Amniotic epithelial cell (primary cell): ENCODE measurements at places on chromosomes 3 and 15.
A peak's percentile ranks its signal among the peaks of the same experiment; 100 is the strongest.

GRCh38 chr15:80669663-80670273, 25.3 kb upstream of the ABHD17C start:
- DNase-seq: peak; percentile 39

GRCh38 chr3:148958696-148959095, 32.6 kb upstream of the GYG1 start:
- peak; percentile 34 for DNase-seq

DNA sequence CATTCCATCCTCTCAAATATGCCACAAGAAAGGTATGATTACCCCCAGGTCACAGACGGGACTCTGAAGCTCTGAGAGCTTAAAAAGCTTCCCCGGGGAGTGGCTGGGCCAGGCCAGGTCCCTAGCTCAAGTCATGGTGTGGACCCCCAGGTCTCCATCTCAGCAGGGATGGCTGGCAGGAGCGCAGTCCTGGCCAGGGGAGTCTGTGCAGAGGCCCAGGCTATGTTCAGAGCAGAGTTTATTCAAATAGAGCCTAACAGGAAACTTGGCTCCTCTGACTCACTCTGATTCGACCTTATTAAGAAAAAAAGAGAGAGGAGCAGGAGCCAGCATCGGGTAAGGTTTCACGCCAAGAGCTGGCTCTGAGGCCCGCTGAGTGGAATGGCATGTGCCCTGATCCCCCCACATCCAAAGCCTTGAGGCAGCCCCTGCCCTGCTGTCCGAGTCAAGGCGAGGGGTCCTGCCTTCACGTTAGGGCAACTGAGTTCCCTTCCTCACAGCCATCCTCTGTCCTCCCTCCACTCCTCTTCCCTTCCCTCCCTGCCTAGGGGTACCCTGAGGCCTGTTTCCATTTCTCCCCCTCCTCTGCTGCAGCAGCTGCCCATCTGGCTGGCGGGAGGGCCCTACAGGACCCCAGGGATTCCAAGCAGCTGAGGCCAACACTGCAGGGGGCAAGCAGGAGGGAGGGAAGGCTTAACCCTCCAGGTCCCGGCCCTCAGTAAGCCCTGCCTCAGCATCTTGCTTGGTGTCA, 1.9 kb upstream of the LOXL1 start:
- DNase-seq: peak; percentile 75

DNA sequence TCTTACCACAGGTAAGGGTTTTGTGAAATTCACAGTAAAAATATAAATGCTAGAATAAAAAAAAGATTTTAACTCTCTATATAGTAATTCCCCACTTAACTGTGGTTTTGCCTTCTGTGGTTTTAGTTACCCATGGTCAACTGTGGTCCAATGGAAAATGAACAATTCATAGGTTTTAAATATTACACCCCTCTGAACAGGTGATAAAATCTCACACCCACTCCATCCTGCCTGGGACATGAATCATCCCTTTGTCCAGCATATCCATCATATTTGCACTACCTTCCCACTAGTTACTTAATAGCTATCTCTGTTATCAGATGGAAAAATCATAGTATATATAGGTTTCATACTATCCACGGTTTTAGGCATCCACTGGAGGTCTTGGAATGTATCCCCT, 49.2 kb downstream of the HDGFL3 start:
- no peak for DNase-seq

DNA sequence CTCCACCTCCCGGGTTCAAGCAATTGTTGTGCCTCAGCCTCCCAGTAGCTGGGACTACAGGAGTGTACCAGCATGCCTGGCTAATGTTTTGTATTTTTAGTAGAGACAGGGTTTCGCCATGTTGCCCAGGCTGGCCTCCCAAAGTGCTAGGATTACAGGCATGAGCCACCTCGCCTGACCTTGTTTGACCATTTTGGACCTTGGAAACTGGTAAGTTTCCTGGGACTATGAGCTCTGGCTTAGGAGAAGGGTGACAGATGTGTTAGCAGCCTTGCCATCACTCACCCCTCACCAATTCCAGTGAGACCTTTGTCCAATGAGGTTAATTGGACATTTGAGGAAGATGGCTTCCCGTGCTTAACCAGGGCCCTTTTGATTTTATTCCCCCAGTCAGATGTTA, 19.9 kb downstream of the DNASE1L3 start:
- DNase-seq: no peak

DNA sequence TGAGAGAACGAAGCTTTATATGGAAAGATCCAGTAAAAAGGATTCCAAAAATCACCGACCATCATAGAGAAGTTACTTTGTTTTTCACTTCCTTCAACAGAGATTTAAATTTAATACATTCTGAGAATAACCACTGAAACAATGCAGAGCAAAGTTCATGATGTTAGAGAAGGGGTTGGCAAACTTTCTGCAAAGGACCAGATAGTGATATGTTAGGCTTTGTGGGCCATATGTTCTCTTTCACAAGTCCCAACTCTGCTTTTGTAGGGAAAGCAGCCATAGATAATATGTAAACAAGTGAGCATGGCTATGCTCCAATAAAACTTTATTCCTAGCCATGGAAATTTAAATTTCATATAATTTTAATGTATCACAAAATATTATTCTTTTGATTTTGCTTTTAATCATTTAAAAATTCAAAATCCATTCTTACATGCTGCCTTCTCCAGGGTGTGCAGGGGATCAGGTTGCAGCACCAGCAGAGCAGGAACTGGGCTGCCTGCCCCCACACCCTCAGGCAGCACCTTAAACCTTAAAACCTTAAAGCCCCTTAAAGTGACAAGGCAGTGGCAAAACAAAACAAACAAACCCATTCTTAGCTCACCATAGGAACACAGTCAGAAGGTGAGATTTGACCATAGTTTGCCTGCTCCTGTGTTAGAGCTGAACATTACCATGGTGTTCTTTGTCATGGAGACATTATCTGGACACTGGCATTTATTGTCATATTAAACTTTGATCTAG, 16.9 kb upstream of the IGSF10 start:
- no peak for DNase-seq

GRCh38 chr15:55791551-55792400, 48.8 kb upstream of the PRTG start:
- peak; percentile 88 for DNase-seq

GRCh38 chr3:69983546-69984265, 15.8 kb upstream of the SAMMSON start:
- no peak for DNase-seq

GRCh38 chr3:17125738-17126442, 241.1 kb downstream of the PLCL2 start:
- no peak for DNase-seq

DNA sequence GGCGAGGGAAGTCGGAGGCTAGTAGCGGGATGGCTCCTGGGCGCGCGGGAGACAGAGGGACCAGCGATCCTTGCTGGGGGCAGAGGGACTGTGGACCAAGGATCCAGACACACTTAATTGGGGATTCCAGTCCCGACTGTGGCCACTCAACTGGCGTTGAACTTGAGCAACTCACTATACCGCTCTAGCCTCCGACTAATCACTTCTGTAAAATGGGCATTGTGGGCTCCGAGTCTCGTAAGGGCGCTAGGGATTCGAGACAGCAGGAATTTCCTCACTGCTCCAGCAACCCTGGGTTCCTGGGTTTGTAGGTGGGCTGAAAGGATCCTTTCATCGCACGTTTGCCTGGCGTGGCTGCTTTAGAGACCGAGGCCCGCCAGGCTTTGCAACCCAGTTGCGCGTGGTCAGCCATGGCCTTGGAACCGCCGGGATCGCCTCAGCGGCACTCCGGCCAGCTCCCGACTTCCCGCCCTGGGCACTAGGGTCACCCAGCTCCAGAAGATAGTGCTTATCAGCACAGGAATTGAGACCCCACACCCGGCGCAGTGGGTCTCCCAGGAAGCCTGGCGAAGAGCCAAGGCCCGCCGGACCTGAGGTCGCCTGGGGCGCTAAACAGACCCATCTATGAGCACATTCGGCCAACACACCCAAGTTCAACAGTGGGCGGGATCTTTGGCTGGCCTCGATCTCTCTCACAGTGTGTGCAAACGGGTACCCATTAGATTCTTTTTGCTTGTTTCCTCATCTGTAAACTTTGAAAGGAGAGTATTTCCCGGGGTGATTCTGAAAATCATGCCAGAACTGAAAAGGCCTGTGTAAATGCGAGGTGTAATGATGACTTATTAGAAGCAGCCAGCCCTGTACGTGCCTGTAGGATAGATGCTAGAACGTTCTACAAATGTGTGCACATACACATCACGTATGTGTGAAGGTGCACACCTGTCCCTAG, 9.9 kb downstream of the FOXL2 start:
- DNase-seq: no peak

DNA sequence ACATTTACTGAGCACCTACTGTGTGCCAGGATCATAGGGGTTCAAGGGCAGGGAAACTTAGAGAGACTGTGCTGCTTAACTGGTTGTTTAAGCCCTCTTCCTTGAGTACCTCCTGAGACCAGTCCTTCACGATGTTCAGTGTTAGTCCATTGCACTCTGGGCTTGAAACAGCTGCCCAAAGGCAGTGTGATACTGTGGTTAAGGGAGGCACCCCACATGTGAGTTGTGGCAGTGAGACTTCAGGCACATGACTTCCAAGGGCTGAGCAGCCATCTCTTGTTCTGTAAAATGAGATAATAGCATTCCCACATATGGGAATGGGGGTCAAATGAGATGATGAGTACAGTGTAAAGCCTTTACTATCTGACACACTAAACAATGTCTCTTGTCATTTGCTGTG, 75.1 kb downstream of the LINGO1 start:
- DNase-seq: no peak

GRCh38 chr15:42549741-42550392, 1.2 kb downstream of the HAUS2 start:
- DNase-seq: no peak

- DNase-seq: no peak
Measured at GRCh38 chr3:195867631-195868335, 40.6 kb downstream of the TNK2 start.

DNA sequence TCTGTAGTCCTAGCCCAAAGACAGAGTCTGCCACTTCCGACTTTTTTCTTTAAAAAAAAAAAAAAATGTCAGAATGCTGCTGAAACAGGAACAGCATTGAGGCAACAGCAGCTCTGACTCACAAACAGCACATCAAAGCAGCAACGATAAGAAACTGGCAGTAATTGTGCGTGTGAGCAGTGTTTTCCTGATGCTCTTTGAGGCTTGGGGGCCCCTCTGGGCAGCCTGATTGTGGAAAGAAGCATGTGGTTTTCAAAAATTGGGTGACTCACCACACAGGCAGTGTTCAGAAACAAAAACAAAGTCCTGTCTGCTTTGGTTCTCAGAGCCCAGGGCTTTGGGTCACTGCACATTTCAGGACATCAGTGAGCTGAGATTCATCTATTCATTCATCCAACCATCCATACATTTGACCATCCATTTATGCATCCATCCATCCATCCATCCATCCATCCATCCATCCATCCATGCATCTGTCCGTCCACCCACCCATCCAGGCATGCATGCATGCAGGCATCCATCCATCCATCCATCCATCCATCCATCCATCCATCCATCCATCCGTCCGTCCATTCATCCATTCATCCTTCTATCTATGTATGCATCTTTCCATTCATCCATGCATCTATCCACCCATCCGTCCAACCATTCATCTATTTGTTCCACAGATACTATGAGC, 308.4 kb downstream of the RPLP1 start:
- DNase-seq: peak; percentile 99

DNA sequence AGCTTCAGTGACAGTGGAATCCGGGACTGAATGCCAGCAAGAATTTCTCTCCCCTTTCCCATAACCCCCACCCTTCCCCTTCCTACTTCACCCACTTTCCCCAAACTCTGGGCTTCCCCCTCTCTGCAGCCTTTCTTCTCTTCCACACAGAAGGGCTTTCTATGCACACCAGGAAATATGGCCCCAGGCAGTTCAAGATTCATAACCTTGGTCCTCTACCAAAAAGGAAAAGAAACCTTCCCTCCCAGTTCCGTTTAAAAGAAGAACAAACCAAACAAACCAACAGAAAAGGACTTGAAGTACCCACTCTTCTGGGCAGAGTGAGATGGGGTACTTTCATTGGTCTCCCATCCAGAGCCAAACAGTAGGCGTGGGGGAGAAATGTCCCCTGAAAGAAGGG, 68.8 kb upstream of the ABHD2 start:
- no peak for DNase-seq

GRCh38 chr3:112676659-112677234, 35.8 kb upstream of the CCDC80 start:
- DNase-seq: peak; percentile 98

- DNase-seq: peak; percentile 24
Measured at GRCh38 chr3:158097593-158098308, 8.5 kb downstream of the SHOX2 start.

DNA sequence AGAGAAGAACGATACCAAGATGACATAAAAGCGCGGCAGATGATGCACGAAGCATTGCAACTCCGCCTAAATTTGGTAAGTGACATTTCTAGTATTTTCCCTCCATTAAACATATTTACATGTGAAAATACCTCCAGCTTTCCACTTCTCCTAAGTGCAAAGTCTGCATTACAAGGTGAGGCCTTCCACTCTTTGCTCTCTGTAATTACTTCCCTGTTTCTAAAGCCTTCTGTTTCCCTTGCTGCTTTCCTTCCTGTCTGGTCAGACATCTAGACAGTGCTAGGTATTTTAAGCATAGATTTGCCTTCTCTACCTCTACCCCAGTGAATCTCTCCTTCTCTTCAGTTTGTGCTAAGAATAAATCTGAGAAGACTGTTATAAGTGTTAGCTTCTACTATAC, 1.9 kb downstream of the P2RY12 start:
- DNase-seq: no peak

- DNase-seq: no peak
Measured at GRCh38 chr3:15542614-15543013, 21.1 kb upstream of the COLQ start.

DNA sequence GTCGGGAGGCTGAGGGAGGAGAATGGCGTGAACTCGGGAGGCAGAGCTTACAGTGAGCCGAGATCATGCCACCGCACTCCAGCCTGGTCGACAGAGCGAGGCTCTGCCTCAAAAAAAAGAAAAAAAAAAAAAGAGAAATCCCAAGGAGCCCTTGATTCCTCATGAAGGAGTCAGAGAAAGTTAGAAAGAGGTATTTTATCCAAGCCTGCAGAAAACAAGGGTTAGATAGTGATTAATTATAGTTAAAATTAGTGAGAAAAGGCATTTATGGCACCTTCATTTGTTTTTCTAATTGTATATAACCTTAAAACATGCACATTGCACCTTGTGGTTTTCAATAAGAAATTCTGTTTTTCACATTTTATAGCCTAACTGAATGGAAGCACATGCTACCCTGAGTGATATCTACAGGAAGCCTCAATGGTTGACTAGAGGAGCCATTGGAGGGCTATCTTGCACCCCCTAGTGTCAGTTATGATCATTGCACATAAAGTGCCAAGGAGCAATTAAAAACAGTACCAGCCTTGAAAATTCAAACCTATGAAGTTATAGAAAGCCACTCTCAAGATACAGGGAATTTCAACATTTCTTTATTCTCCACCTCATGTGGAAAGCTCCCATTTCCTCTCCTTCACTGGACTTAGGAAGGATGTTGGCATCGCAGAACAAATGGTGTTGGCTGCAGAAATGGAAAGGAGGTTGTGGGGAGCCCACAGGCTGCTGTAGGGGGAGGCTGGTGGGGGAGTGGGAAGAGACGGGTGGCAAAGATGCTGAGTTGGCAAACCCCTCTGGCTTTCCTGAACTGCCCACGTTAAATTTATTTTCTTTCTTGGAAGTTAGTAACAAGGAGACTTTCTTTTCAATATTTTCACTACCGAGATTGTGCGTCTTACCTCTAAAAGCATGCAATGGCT, 48.5 kb downstream of the ITGA11 start:
- peak; percentile 58 for DNase-seq
